ENCODE measurements at places on chromosomes 2 and 18.

- peaks cover 25% of the 10 kb centered on the region for H3K4me1 ChIP-seq
- no peak for DNase-seq
- no peaks in the 10 kb centered on the region for H3K36me3 ChIP-seq
- peak overlapping the region; percentile 72 for H3K4me3 ChIP-seq
- no peak overlapping the region for H3K27ac ChIP-seq
Observed at GRCh38 chr2:111118481-111118980, 2.2 kb upstream of the BCL2L11 start.

- H3K4me3 ChIP-seq = no peak overlapping the region
- no peak for DNase-seq
- H3K4me1 ChIP-seq = no peaks in the 10 kb centered on the region
- H3K27ac ChIP-seq = no peak overlapping the region
- H3K27me3 ChIP-seq = no peaks in the 10 kb centered on the region
Observed at GRCh38 chr2:119795309-119796303, 35.9 kb downstream of the PTPN4 start.

- H3K36me3 ChIP-seq = peaks cover 2% of the 10 kb centered on the region
- H3K4me1 ChIP-seq = peaks cover 5% of the 10 kb centered on the region
- no peak overlapping the region for H3K4me3 ChIP-seq
- H3K27me3 ChIP-seq = no peaks in the 10 kb centered on the region
- H3K27ac ChIP-seq = no peak overlapping the region
- DNase-seq = no peak
Observed at GRCh38 chr2:110993557-110994231, 127.0 kb upstream of the BCL2L11 start.

GRCh38 chr2:101873543-101873942, 118.2 kb upstream of the IL1R2 start:
- no peak overlapping the region for H3K4me3 ChIP-seq
- DNase-seq = no peak
- peaks cover 44% of the 10 kb centered on the region for H3K36me3 ChIP-seq
- no peaks in the 10 kb centered on the region for H3K27me3 ChIP-seq
- no peaks in the 10 kb centered on the region for H3K4me1 ChIP-seq

GRCh38 chr18:62586151-62586774, 63.4 kb downstream of the ZCCHC2 start:
- peaks cover 8% of the 10 kb centered on the region for H3K4me1 ChIP-seq
- H3K4me3 ChIP-seq = no peak overlapping the region
- DNase-seq = peak; percentile 71
- H3K36me3 ChIP-seq = peaks cover 9% of the 10 kb centered on the region

DNA sequence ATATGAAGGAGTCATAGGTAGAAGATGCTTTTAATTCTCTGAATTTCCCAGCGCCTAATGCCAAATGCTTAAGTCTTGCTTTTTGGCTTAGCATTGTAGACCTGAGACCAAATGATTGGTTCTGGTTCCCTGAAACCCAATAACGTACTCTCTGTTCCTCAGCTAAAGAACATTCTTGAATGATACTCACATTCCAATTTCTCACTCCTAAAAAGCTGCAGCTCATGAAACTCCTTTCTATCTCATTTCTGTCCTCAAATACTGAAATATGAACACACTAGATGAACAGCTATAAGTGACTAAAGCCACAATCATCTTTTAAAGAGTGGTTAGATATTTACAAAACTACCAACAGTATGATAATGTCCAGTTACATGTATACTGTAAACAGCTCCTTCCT, 272.1 kb downstream of the SLC8A1 start:
- no peak overlapping the region for H3K4me3 ChIP-seq
- DNase-seq = no peak
- no peaks in the 10 kb centered on the region for H3K27me3 ChIP-seq

- peaks cover 2% of the 10 kb centered on the region for H3K4me1 ChIP-seq
- no peaks in the 10 kb centered on the region for H3K27me3 ChIP-seq
- H3K4me3 ChIP-seq = no peak overlapping the region
- DNase-seq = no peak
Observed at GRCh38 chr2:24720310-24720709, 72.9 kb downstream of the PTRHD1 start.

- no peak overlapping the region for H3K27ac ChIP-seq
- DNase-seq = no peak
- no peaks in the 10 kb centered on the region for H3K27me3 ChIP-seq
- H3K4me1 ChIP-seq = peaks cover 13% of the 10 kb centered on the region
Observed at GRCh38 chr2:124136110-124136509, 111.0 kb downstream of the CNTNAP5 start.

DNA sequence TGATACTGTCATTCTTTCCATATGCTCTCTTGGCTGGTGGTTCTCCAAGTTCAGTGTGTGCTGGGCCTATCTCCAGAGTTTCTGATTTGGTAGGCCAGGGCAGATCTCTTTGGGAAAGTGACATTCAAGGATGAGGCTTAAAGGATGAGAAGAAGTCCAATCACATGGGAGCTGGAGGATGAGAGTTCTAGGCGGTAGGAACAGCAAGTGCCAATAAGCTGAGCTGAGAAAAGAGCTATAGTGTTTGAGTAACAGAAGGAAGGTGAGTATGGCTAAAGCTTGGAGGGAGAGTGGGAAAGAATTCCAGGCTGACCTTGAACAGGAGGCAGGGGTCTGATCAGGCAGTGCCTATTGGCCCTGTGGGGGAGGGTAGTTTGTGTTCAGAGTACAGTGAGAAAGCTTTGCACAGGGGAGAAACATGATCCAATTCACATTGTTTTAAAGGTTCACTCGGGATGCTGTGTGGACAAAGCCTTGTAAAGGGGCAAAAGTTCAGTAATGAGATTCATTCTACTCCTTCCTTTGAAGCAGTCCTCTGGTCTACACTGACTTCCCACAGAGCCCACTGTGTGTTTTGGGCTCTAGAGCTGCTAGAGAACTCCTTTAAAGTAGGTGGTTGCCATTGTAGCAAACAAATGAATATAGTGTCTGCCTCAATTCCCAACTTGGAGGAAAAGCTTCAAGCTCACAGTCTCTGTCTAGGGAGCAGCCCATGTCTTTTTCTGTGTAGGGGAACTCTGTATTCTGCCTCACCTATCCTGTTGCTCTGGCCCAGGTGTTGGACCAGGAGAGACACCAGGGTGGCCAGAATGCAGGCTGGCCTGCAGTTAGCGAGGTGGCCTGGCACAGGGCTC, 81.8 kb downstream of the FASTKD2 start:
- DNase-seq = no peak
- H3K4me3 ChIP-seq = no peak overlapping the region
- no peaks in the 10 kb centered on the region for H3K4me1 ChIP-seq
- H3K27ac ChIP-seq = no peak overlapping the region
- no peaks in the 10 kb centered on the region for H3K36me3 ChIP-seq
- H3K27me3 ChIP-seq = no peaks in the 10 kb centered on the region

DNA sequence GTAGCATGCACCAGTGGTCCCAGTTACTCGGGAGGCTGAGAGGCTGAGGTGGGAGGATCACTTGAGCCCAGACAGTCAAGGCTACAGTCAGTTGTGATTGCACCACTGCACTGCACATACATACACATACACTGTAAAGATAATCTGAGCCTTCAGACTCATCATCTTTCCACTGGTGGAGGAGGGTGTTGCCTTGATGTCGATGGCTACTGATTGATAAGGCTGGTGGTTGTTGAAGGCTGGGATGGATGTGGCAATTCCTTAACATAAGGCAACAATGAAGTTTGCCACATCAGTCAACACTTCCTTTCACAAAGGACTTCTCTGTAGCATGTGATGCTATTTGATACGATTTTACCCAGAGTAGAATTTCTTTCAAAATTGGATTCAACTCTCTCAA, 118.8 kb downstream of the IKZF2 start:
- no peak overlapping the region for H3K27ac ChIP-seq
- H3K36me3 ChIP-seq = peaks cover 2% of the 10 kb centered on the region
- no peaks in the 10 kb centered on the region for H3K27me3 ChIP-seq
- no peak for DNase-seq
- no peak overlapping the region for H3K4me3 ChIP-seq
- no peaks in the 10 kb centered on the region for H3K4me1 ChIP-seq

DNA sequence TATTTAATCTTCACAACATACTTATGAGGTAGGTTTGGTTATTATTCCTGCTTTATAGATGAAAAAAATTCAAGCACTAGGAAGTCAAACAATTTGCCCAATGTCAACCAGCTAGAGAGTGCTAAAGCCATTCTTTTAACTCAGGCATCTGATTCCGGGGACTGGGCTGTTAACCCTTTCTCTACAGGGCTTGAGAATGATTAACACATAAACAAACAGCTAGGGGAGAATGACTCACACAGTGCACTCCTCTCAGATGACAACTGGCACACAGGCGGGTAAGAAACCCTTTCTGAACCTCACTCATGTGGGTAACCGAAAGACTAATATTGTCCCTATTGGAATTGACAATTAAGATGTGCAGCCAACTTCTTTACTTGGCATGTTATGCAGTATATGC, 86.3 kb upstream of the FSHR start:
- peaks cover 13% of the 10 kb centered on the region for H3K4me1 ChIP-seq
- no peaks in the 10 kb centered on the region for H3K27me3 ChIP-seq
- H3K27ac ChIP-seq = peak overlapping the region; percentile 36
- no peaks in the 10 kb centered on the region for H3K36me3 ChIP-seq
- DNase-seq = no peak

DNA sequence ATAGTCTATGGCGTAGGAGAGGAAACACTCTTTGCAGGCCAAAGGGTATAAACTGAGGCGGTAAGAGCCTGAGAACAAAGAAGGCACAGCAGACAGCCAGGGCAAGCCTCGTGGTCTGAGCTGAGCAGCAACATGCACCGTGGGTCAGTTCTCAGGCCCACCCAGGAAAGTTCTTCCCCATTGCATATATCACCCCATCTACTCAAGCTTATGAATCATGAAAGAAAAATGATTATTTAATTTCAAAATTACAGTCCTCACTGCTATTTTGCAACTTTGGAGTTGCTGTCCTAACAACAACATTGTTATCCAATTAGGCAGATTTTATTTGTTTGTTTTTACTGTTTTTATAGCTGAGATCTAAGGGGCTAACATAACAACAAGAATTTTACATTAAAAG, 54.7 kb upstream of the RIOK3 start:
- H3K27ac ChIP-seq = no peak overlapping the region
- DNase-seq = no peak
- peaks cover 12% of the 10 kb centered on the region for H3K4me1 ChIP-seq
- H3K27me3 ChIP-seq = no peaks in the 10 kb centered on the region

GRCh38 chr18:12468445-12468844, 60.7 kb downstream of the PRELID3A start:
- H3K4me3 ChIP-seq = no peak overlapping the region
- no peaks in the 10 kb centered on the region for H3K4me1 ChIP-seq
- no peak overlapping the region for H3K27ac ChIP-seq

- DNase-seq = no peak
- H3K4me1 ChIP-seq = no peaks in the 10 kb centered on the region
- H3K36me3 ChIP-seq = no peaks in the 10 kb centered on the region
- H3K27ac ChIP-seq = no peak overlapping the region
- H3K27me3 ChIP-seq = peaks cover 3% of the 10 kb centered on the region
Observed at GRCh38 chr2:127552336-127552735, 16.9 kb downstream of the MYO7B start.

DNA sequence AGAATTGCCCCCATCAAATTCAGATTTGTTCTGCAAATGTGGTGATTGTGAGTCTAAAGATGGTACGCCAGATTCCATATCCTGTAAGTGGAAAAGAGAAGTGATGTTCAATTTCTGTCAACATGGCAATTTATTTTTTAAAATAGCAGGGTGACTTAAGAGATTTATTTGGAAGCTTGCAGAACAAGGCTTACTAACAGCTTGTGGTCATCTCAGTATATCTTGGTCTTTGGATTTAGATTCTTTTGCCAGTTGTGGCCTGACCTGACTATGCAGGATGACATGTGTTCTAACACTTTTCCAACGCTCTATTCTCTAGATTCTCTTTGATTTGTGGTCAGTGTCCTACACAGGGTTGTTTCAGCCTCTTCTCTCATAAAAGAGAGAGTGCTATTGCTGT, 74.4 kb downstream of the MAP3K20 start:
- H3K4me3 ChIP-seq = no peak overlapping the region
- no peak overlapping the region for H3K27ac ChIP-seq
- H3K27me3 ChIP-seq = no peaks in the 10 kb centered on the region
- peaks cover 2% of the 10 kb centered on the region for H3K36me3 ChIP-seq
- H3K4me1 ChIP-seq = peaks cover 7% of the 10 kb centered on the region

GRCh38 chr2:9703701-9704221, 73.0 kb upstream of the YWHAQ start:
- H3K27me3 ChIP-seq = no peaks in the 10 kb centered on the region
- no peaks in the 10 kb centered on the region for H3K36me3 ChIP-seq
- peaks cover 29% of the 10 kb centered on the region for H3K4me1 ChIP-seq
- no peak overlapping the region for H3K27ac ChIP-seq

DNA sequence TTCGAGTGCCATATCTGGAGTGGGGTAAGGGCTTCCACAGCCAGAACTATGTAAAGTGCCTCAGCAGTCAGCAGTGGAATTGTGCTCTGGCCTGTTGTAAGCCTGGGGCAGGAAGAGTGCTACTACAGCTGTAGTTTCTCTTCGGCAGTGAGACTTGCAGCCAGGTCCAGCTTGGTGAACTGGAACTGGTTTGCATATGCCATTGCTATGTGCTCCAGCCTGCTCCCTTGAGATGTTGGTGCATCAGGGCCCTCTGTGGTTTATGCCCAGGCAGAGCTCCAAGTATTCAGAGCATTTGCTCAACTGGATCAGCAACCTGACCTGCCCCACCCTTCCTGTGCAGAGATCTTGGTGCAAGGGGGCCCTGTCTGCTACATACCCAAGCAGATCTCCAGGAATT, 47.8 kb downstream of the ZNF804A start:
- DNase-seq = no peak
- H3K27ac ChIP-seq = no peak overlapping the region
- peaks cover 3% of the 10 kb centered on the region for H3K36me3 ChIP-seq
- peaks cover 16% of the 10 kb centered on the region for H3K4me1 ChIP-seq
- no peak overlapping the region for H3K4me3 ChIP-seq
- no peaks in the 10 kb centered on the region for H3K27me3 ChIP-seq

DNA sequence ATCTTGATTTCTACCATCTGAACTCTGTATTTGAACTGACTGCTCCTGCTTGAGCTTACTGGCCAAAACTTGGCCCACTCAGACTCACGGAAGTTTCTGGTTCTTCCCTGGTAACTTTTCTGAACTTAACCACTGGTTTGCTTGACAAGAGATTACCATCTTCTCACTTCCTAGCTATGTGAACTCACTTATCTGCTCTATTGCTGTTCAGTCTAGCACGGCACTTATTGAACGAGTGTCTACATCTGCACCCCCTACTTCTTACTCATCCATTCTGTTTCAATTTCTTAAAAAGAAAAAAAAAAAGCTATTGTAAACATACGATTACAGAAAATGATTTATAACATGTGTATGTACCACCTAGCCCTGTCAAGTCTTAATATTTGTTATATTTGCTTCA, 9.0 kb downstream of the CKAP2L start:
- H3K27ac ChIP-seq = no peak overlapping the region
- no peak for DNase-seq
- H3K36me3 ChIP-seq = peaks cover 8% of the 10 kb centered on the region
- H3K4me1 ChIP-seq = peaks cover 19% of the 10 kb centered on the region
- H3K4me3 ChIP-seq = no peak overlapping the region
- no peaks in the 10 kb centered on the region for H3K27me3 ChIP-seq

GRCh38 chr2:74179063-74179865, 585 bp upstream of the MOB1A start:
- H3K36me3 ChIP-seq = peaks cover 18% of the 10 kb centered on the region
- peak overlapping the region; percentile 95 for H3K27ac ChIP-seq
- H3K4me1 ChIP-seq = peaks cover 7% of the 10 kb centered on the region
- H3K4me3 ChIP-seq = peak overlapping the region; percentile 91
- no peaks in the 10 kb centered on the region for H3K27me3 ChIP-seq
